HFFc6 (cell line): ENCODE measurements at places on chromosomes 12 and 14.

GRCh38 chr12:54386403-54387113 is 2.0 kb upstream of the ZNF385A start:
- H3K27me3 ChIP-seq = no peaks in the 10 kb centered on the region; the same call in none of the 2 replicates
- H3K4me1 ChIP-seq = peaks cover 56% of the 10 kb centered on the region
- DNase-seq = no peak
- peak overlapping the region; percentile 38; the same call in 1 of the 2 replicates for H3K27ac ChIP-seq
- no peaks in the 10 kb centered on the region for H3K36me3 ChIP-seq
- H3K4me3 ChIP-seq = no peak overlapping the region

DNA sequence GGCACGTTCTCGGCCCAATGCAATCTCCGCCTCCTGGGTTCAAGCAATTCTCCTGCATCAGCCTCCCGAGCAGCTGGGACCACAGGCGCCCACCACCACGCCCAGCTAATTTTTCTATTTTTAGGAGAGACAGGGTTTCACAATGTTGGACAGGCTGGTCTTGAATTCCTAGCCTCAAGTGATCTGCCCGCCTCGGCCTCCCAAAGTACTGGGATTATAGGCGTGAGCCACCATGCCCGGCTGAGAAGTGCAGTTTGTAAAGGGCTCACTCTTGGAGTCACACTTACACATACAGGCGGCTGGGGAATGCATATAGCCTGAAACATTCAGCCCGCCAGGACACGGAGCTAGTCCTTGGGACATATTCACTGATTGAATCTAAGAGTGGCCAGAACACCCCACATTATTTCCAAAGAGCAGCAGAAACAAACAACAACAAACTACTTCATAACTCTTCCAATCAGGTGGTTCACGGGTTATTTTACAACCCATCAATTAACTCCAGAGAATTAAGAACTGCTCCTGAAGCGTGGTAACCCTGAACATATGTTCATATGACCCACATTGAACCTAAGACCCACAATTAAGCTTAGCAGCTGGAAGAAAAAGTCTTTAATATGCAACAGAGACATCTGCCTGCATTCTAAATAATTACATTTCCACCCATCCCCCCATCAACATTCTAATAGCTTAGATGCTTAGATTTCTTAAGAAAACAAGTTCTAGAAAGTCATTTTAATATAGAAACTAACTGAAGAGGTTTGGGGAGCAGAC is 49.2 kb downstream of the SSH1 start:
- H3K27me3 ChIP-seq = peaks cover 14% of the 10 kb centered on the region
- DNase-seq = no peak
- peak overlapping the region; percentile 69 for H3K27ac ChIP-seq
- peaks cover 42% of the 10 kb centered on the region for H3K4me1 ChIP-seq

DNA sequence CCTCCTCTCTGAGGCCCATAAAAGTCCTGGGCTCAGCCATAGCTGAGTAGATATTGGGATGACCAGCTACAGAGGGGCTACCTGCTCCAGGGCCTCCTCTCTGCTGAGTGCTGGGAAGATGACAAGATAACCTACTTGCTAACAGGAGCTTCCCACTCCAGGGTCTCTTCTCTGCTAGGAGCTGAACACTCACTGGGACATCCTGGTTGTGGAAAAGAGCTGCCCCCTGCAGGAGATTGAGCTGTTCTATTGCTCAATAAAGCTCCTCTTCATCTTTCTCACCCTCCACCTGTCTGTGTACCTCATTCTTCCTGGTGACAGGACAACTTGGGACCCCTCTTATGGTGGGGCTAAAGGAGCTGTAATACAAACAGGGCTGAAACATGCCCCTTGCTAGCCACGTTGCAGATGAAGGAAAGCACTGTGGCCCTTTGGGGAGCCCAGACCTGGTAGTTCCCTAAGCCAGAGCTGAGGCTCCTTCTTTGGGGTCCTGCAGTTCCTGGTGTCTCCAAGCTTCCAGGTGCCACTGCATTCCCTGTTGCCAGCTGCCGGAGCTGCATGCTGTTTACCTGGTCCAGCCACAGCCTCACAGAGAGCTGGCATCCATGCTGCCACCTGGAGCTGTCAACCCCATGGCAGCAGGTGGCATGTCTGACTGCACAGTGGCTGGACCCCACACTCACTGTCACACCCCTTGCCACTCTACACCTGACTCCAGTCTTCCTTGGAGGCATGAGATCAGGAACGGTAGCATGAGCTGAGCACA is 598.5 kb upstream of the LMO3 start:
- H3K4me1 ChIP-seq = no peaks in the 10 kb centered on the region
- no peaks in the 10 kb centered on the region for H3K27me3 ChIP-seq
- DNase-seq = no peak
- H3K27ac ChIP-seq = no peak overlapping the region
- H3K36me3 ChIP-seq = no peaks in the 10 kb centered on the region
- no peak overlapping the region for H3K4me3 ChIP-seq

- no peak for DNase-seq
- peaks cover 42% of the 10 kb centered on the region for H3K4me1 ChIP-seq
- H3K36me3 ChIP-seq = no peaks in the 10 kb centered on the region
- peak overlapping the region; percentile 7 for H3K4me3 ChIP-seq
- no peaks in the 10 kb centered on the region for H3K27me3 ChIP-seq
These were observed 9.0 kb downstream of the CCDC85C start for GRCh38 chr14:99595034-99595433.

GRCh38 chr12:100199347-100200149 is 1.1 kb upstream of the ACTR6 start:
- peak; percentile 31 for DNase-seq
- peaks cover 7% of the 10 kb centered on the region for H3K27me3 ChIP-seq
- peak overlapping the region; percentile 96 for H3K4me3 ChIP-seq

- DNase-seq = no peak
- no peaks in the 10 kb centered on the region for H3K36me3 ChIP-seq
- no peaks in the 10 kb centered on the region for H3K4me1 ChIP-seq
- no peak overlapping the region for H3K27ac ChIP-seq
These were observed 93.7 kb upstream of the PTPRR start for GRCh38 chr12:71014180-71014785.

GRCh38 chr12:48601013-48601756 is 31.3 kb upstream of the LALBA start:
- H3K4me1 ChIP-seq = peaks cover 21% of the 10 kb centered on the region
- H3K27ac ChIP-seq = no peak overlapping the region; the same call in 1 of the 2 replicates
- no peak overlapping the region for H3K4me3 ChIP-seq
- H3K27me3 ChIP-seq = peaks cover 11% of the 10 kb centered on the region
- peak; percentile 46 for DNase-seq

GRCh38 chr14:81519200-81520011 is 14.2 kb downstream of the SEL1L start:
- DNase-seq = no peak
- H3K27me3 ChIP-seq = no peaks in the 10 kb centered on the region
- peaks cover 17% of the 10 kb centered on the region for H3K36me3 ChIP-seq
- H3K4me3 ChIP-seq = no peak overlapping the region
- H3K4me1 ChIP-seq = peaks cover 29% of the 10 kb centered on the region

DNA sequence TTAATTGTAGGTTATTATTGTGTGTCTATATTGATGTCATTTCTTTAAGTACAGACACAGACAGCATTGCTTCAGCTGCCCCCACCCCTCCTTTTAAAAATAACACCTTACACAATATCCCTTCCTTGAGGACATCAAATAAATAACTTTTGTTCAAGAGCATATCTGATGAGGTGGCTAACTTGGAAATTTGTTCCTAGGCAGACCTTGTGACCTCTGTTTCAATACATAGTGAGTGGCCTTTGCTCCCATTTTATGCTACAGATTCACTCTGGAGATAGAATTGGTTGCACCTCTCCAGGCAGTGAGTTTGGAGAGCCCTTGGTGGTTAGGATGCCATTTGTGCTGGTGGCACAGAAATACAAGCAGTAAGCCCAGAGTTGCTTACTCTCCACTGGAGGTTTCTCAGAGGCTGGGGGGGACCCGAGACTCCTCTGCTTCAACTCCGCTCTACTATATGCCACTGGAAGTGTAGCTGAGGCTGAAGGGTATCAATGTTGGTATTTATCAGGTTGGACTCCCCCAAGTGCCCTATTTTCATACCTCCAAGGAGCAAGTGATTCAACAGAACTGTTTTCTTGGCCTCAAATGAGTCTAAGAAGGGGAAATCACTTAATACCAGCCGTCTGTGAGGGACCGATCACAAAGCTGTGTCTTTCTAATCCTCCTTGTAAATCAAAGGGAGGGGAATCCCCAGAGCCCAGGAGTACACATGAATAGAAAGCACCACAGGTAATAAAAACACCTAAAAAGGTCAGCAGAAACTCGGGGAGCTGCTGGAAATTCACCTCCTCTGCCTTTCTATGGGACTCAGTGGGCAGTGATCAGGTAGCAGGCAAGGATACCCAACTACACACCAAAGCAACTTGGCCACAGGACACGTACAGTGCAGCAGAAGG is 463.1 kb downstream of the RAD51B start:
- no peak overlapping the region for H3K27ac ChIP-seq
- no peaks in the 10 kb centered on the region; the same call in 1 of the 2 replicates for H3K27me3 ChIP-seq
- peaks cover 32% of the 10 kb centered on the region for H3K4me1 ChIP-seq
- DNase-seq = no peak
- H3K4me3 ChIP-seq = no peak overlapping the region
- H3K36me3 ChIP-seq = no peaks in the 10 kb centered on the region

DNA sequence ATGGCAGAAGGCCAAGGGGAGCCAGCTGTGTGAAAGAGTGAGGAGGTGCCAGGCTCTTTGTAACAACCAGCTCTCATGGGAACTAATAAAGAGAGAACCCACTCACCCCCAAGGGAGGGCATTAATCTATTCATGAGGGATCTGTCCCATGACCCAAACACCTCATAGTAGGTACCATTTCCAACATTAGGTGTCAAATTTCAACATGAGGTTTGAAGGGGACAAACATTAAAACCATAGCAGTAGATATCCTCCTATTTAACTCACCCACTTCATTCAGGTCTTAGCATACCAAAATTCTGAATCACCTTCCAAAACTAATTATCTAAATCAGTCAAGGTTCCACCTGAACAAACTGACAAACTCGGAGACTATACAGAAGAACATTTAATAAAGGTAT is 75.3 kb downstream of the PPFIA2 start:
- no peaks in the 10 kb centered on the region for H3K27me3 ChIP-seq
- no peak overlapping the region for H3K27ac ChIP-seq
- no peaks in the 10 kb centered on the region for H3K36me3 ChIP-seq
- DNase-seq = no peak
- no peak overlapping the region for H3K4me3 ChIP-seq
- H3K4me1 ChIP-seq = no peaks in the 10 kb centered on the region

DNA sequence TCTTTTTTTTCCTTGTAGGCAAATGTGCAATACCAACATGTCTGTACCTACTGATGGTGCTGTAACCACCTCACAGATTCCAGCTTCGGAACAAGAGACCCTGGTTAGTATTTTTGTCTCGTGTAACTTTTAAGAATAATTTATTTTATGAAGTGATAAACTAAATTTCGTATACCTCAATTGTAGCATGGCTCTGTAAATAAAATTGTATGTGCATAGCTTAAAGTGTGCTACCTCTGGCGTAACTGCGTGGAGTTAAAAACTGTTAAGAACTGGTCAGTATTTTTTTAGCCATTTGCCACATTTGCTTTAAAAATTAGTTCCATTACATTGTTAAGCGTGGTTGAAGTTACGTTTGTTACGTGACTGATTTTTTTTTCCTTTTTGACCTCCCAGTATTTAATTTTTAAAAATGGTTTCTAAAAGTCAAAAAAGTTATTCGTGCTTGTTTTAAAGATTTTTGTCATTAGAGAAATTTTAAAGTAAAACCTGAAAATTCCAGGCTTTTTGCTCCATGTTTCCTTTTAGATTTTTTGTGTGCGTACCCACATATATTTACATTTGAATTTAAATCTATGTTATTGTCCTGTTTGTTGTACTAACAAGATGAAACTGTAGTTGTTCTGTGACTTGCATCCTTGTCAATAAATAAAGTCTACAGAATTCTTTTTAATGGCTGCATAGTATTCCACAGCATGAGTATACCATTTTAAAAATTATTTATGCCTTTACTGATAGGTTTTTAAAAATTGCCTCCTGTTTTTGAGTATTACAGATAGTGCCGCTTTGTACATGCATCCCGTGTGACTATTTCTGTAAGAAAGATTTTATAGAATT is 1.4 kb downstream of the MDM2 start:
- DNase-seq = no peak
- peaks cover 47% of the 10 kb centered on the region for H3K36me3 ChIP-seq
- H3K27ac ChIP-seq = peak overlapping the region; percentile 99
- peak overlapping the region; percentile 95 for H3K4me3 ChIP-seq
- peaks cover 52% of the 10 kb centered on the region for H3K4me1 ChIP-seq

DNA sequence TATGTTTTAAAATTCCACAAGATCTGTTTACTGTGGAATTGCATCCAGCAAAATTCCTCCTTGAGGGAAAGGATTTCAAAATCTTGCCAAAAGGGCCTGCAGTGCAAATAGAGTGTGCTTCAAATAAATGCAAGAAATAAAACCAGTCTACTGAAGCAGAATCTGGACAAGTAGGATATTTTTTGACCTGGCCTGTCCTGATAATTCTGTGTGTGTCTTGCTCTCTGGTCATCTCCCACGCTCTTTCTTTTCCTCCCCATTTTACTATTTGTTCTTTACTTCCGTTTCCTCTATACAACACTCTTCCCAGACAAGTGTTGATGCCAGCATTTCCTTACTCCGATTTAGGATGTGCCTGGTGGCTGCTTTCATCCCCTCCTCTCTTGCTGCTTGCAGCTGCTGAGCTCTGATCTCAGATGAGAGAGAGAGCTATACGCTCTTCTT is 115.9 kb downstream of the GPR135 start:
- H3K27ac ChIP-seq = no peak overlapping the region
- peaks cover 13% of the 10 kb centered on the region for H3K36me3 ChIP-seq
- no peak for DNase-seq
- peaks cover 21% of the 10 kb centered on the region for H3K4me1 ChIP-seq
- H3K27me3 ChIP-seq = no peaks in the 10 kb centered on the region

- no peaks in the 10 kb centered on the region; the same call in none of the 2 replicates for H3K27me3 ChIP-seq
- H3K4me1 ChIP-seq = no peaks in the 10 kb centered on the region
- H3K4me3 ChIP-seq = no peak overlapping the region
These were observed 377.8 kb upstream of the SFSWAP start for GRCh38 chr12:131333136-131333535.

DNA sequence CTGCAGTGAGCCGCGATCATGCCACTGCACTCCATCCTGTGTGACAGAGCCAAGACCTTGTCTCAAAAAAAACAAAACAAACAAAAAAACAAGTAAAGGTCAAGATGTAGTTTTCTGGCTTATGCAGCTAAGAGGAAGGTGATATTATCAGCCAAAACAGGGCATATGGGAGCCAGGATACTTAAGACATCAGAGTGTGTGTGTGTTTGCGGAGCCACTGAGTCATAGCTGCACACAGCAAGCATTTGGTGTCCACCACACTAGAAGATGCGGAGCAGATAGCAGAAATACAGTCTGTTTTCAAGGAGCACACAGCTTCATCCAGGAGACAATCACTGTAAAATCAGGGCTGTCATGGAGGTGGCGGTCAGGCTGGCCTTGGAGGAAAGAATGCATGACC is 72.6 kb upstream of the REP15 start:
- peaks cover 91% of the 10 kb centered on the region for H3K4me1 ChIP-seq
- peak overlapping the region; percentile 71 for H3K27ac ChIP-seq

DNA sequence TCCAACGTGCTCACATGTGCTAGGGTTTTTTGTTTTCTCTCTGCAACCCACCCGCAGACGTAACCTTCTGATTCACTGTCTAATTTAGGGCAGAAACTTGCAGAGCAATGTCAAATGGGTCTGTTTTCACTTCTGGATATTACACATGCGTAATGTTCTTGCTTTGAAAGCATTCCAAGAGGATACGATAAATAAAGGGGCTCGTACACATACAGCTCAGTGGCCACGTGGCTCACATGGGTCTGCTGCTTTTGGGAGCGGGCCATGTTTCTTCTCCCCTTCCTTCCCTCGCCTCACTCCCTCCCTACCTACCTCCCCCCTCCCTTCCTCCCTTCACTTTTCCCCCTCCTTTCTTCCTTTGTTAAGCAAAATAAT is 23.4 kb downstream of the CACNA1C start:
- H3K4me1 ChIP-seq = peaks cover 26% of the 10 kb centered on the region
- H3K36me3 ChIP-seq = peaks cover 29% of the 10 kb centered on the region
- peak overlapping the region; percentile 56 for H3K4me3 ChIP-seq
- H3K27me3 ChIP-seq = no peaks in the 10 kb centered on the region
